Tongue (tissue), 3 donors: ENCODE measurements at places on chromosomes 11 and 22.
A peak's percentile ranks its signal among the peaks of the same experiment; 100 is the strongest.

GRCh38 chr11:109902764-109903433, 190.3 kb upstream of the ZC3H12C start:
- DNase-seq: no peak

- no peak for DNase-seq
Measured at GRCh38 chr11:84211896-84212295, 925.7 kb upstream of the CCDC90B start.

DNA sequence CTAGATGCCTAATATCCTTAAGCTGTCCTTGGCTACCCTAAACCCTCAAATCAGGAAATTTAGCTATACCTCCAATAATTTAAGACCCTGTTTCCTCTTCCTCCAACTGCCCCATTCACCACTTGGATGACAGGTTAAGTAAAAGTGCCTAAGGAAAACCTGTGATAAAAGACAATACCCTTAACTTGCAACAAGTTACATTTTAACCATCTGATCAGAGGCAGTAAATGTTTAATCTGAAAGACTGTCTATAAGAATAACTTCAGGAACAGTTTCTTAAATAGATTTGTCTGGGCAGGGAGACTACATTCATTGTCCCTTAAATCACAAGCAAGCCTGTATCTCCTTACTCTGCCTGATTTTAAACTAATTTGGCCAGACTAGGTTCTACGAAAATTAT, 129.1 kb downstream of the APOL5 start:
- DNase-seq: no peak

DNA sequence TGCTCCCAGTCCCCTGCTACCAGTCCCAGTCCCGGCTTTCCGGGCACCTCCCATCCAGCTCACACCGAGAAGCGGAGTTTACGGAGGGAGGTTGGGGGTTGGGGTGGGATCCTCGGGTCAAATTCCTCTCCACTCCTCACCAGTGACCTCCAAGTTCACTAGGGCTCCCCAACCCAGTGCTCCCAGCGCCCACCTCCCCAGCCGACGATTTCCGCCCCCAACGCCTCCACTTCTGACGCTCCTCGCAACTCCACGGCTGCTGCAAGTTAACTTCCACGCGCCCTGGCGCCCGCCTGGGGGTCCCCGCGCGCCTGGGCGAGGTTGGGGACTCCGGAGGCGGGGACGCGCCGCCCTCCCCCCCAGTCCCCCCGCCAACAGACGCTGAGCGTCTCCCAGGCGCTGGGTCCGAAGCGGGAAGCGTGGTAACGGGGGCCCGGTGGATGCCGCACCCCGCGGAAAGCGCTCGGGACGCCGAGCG, 526 bp downstream of the TPST2 start:
- no peak for DNase-seq

GRCh38 chr11:35474688-35475087, 50.7 kb downstream of the PAMR1 start:
- DNase-seq: no peak

DNA sequence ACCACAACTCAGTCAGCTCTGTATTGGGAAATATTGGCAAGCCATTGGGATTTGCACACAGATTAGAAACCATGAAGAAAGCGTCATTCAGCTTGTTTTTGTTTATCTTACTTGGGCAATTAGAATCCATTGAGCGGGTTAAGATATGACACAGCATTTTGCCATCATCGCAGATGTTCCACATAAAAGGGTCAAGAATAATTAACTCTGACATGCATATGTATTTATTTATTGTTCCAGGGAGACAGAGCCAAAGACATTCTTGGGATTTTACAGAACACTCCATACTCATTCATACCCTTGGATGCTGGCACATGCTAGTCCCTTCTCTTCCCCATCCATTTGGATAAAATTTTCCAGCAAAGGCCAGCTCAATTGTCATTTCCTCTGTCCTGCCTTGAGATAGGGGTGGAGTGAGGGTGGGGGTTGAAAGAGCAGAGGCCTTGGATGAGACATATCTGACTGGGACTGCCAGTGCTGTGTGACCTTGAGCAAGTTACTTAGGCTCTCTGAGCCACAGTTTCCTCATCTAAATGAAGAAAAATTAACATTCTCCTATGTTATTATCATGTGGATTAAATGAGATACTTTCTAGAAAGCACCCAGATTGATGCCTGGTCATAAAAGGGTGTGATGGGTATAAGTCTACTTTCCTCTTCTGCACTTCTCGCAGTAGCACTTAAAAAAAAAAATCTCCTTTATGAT, 179.7 kb downstream of the RRAS2 start:
- peak; percentile 19 for DNase-seq

GRCh38 chr11:33931067-33931466, 39.2 kb upstream of the LMO2 start:
- DNase-seq: no peak

DNA sequence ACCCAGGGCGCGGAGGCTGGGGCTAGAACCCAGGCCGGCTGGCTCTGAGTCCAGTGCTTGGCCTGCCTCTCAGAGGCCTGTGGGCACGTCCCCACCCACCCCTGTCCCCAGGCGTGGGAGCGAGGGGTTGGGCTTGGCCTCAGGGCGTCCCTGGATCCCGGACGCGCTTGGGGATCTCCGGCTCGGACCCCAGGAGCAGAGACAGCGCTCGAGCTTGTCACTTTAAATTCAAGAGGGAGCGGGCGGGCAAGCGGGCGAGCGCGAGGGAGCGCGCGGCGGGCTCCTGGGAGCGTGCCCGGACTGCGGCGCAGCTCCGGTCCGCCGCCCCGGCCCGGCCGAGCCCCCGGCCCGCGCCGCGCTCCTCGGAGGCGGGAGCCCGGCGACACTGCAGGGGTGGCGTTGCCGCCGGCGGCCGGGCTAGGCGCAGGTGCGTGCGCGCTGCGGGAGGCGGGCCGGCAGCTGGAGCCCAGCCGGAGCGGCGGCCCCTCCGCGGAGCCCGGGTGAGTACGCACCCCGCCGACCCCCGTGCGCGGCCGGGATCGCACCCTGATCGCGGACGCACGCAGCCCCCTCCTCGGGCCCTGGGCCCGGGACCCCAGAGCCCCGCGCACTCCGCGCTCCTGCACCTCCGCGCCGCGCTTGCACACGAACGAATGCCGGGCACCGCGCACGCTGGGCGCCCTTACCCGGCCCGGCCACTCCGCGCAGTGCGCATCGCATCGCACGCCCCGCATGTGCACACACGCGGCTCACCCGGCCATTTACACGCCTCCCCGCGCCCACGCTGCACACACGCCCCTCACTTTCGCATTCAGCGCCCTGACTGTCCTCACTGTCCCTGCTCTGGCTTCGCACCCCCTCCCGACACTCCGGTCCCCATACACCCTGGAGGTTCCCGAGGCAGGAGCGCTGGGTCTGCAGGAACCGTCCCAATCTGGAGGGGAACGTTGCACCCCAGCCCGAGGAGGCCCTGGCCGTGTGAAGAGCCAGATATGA, at the start of gene SYT12:
Gene SYT12 (plus strand): TSS at position 174 of the 996 bp plus-strand sequence. CDS start 7,011 bp downstream, outside the sequence.
- peak; percentile 14 for DNase-seq

- no peak for DNase-seq
Measured at GRCh38 chr11:36688571-36689291, 90.7 kb upstream of the RAG2 start.

DNA sequence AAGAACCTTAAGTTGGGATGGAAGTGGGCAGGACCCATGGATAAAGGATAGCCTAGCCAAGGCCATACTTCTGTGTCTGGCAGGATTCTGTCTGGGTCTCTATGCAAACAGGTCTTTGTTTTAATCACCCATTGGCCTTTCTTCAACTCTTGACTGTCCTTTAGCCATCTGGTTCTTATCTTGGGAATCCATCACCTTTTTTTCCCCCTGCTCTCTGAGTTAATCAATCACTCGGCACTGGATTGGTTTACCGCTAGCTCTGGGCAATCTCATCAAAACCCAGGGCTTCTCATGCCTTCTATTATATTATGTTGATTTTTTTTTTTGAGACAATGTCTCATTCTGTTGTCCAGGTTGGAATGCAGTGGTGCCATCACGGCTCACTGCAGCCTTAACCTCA, 1.8 kb upstream of the RNF169 start:
- DNase-seq: no peak

- DNase-seq: no peak
Measured at GRCh38 chr11:131077340-131077739, 161.1 kb upstream of the SNX19 start.

- no peak for DNase-seq
Measured at GRCh38 chr22:11325767-11326166, 4202.2 kb upstream of the OR11H1 start.

GRCh38 chr11:84628871-84629620, 998.1 kb downstream of the DLG2 start:
- DNase-seq: no peak

DNA sequence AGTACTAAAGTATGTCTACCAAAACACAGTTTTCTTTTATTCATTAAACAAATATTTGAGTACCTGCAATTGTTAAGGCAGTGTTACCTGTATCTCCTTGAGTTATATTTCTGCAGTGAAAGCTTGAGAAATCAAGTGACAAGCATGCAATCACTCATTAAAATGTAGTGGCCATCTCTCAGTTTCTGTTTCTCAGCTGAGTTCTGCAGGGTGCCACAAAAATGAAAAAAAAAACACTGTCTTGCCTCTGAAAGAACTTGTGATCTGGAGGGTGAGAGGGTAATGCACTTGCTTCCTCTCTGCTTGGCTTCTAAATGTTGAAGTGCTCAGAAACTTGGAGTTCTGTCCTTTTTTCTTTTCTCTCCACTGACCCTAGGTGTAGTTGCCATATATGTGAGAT, 6.8 kb downstream of the QSER1 start:
- no peak for DNase-seq

- DNase-seq: no peak
Measured at GRCh38 chr11:7551571-7551970, 37.8 kb downstream of the PPFIBP2 start.

- DNase-seq: no peak
Measured at GRCh38 chr11:128335729-128336128, 251.6 kb downstream of the ETS1 start.

- DNase-seq: peak; percentile 46
Measured at GRCh38 chr11:61955422-61956135, 5.4 kb downstream of the BEST1 start.

DNA sequence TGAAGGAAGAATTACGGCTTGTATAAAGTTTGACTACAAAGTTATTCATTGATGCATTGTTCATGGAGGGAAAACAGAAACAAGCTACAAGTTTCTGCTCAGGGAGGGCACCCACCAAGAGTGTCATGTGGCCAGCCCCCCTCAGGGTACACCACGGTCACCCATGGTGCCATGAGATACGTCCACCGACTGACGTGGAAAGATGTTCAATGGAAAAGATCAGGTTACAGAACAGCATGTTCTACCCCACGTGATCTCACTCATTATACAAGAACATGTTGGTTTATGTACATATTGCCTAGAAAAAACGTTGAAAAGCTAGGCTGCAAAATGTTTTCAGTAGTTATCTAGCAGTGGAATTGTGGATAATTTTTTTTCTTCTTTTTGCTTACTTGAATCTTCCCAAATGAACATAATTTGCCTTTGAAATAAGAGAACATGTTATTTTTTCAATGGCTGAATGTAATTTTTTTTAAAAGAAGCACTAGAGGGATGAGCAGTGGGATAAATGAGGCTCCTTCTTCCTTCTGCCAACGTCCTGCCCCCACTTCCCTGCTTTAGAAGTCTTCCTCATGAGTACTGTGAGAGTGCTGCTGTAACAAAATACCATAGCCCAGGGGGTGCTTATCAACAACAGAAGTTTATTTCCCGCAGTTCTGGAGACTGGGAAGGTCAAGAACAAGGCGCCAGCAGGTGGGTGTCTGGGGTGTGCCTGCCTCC, 22.5 kb downstream of the RCN1 start:
- no peak for DNase-seq

DNA sequence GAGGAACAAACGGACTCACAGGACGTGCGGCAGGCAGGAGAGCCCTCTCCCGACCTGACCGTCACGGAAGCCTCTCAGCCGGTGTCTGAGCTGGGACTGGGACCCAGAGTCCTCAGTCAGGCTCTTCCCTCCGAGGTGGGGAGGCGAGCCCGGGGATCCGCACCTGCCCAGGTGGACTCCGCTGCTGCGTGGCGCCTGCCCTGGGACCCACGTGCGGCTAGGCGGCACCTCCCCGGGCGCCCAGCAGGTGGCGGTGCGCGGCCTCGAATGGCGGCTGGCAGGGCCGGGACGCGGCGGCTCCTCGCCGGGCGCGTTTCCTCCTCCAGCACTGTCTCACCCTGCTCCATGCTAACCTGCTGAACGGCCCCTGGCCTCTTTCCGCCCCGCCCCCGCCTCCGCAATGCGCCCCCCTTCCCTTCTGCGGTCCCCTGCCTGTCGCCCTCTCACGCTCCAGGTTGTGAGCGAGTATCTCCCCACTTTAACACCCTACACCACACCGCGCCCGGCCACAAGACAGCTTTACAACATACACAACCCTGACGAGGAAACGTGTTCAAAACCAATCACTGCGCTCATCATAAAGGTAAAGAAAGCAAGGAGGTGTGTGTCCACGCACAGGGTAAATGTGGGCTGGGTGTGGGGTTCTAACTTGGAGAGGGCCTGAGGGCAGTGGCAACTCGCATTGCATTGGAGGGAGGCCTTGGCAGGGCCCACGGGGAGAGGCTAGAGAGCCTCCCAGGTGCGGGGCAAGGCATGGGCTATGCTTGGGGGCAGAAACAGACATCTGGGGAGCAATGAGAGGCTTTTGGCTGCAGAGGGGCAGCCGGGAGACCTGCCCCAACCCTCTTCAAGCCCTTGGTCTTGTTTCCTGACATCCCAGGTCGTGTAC, 25.9 kb upstream of the ATXN10 start:
- DNase-seq: peak; percentile 77

- peak; percentile 84 for DNase-seq
Measured at GRCh38 chr22:44363013-44363979, 50.5 kb upstream of the SHISAL1 start.
